ENCODE measurements at places on chromosomes 16 and 17. TPM values are rescaled to one million over a fixed set of nuclear protein-coding genes. Genes with fewer than 3 reads are reported as not detected.

GRCh38 chr17:948284-948852 is 31.2 kb downstream of the NXN start:
- DNase-seq, result no peak

GRCh38 chr16:86052926-86053325 is 154.0 kb downstream of the IRF8 start:
- no peak for DNase-seq

GRCh38 chr16:17333229-17333628 is 137.5 kb downstream of the XYLT1 start:
- DNase-seq, result no peak

- DNase-seq, result no peak
Measured at GRCh38 chr16:75486676-75487313, 8.4 kb downstream of the CHST6 start.

DNA sequence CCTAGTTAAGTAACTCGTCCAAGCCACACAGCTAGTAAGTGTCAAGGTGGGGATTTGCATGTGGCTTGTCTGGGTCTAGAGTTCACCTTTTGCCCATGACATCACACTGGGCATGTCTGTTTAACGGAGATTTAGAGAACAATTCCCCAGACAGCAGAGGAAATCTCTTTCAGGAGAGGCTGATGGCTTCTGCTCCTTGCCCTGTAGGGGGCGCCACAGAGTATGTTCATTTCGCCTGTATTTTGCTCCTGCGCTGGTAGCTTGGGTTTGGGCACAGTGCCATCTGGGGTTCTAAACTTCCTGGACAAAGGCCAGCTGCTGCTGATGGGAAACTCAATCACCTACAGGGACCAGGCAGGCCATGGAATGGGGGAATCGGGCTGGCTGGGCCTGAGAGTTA is 20.4 kb downstream of the OTOA start:
- no peak for DNase-seq

- DNase-seq, result no peak
Measured at GRCh38 chr17:18017958-18018357, 21.0 kb downstream of the ATPAF2 start.

DNA sequence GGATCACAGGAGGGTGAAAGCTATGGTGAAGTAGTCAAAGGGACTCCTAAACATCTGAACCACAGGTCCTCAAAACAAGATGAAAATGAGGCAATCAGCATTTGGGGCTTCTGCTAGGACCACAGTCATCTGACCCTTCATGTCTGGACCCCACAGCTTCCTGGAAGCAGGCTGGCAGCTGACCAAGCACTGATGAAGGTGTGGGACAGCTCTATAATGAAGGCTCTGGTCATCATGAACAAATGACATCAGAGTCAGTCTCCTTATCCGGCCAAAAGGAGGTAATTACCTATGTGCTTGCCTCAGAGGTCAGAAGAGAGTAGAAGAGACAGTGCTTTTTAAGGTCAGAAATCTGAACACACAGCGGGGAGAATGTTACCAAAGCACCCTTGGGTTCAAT is 101.2 kb upstream of the GNAO1 start:
- DNase-seq, result no peak

DNA sequence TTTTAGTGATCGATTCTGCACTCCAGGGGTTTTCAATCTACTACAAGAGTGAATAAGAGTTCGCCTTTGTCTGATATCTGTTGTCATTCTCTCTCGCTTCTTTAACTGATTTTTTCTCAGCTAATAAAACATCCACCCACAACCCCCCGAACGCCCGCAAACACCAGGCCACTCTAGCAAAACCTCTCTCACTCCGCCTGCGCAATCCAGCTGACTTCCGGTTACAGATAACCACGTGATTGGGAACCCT is 338 bp upstream of the RPL19 start:
- peak; percentile 93 for DNase-seq

DNA sequence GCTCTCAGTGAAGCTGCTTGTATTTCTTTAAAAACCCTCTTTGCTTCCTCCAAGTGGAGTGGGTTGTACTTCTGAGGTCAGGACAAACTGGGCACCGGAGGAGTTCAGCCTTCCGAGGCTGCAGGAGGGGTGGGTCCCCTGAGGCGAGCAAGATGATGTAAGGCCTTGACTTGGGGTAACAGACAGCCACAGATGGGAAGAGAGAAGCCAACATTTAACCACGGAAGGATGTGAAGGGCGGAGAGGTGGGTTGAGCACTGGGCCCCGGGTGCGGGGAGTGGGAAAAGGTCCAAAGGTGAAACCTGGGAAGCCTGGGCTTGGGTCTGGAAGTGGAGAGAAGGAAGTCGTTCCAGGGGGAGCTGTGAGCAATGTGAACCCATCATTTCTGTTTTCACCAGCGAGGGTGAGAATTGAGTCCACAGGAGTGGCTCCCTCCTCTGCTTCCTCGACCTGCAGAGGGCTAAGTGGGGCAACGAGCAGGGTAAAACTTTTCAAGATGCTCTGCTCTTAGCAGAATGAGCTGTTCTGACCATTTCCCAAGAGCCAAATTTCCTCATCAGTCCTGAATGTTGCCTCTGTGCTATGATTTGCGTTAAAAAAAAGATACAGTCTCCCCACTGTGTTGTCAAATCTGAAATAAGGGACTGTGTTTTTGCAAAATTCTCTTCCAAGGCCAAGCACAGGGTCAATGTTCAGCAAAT is 137.7 kb upstream of the CRHR1 start:
- DNase-seq, result no peak

- no peak for DNase-seq
Measured at GRCh38 chr17:19407601-19408345, 3.3 kb upstream of the RNF112 start.

DNA sequence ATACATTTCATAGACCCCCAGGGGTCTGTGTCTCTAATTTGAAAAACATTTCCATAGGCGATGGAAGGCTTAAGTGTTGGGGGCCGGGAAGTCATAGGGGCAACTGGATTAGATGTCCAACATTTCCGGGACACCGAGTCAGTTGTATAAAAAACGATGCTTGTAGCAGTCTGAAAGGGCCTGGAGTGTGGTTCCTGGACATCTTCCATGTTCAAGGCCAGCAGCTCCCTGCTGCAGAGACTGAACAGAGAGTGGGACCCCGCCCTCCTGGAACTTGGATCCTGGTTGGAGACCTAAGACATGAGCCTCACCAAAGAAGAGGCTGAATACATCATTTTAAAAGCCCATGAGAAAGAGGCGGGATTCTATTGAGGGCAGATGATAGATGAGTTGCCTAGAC is 82.0 kb upstream of the ZNF423 start:
- no peak for DNase-seq

- DNase-seq, result no peak
Measured at GRCh38 chr17:48310748-48311213, 119.2 kb downstream of the SKAP1 start.

DNA sequence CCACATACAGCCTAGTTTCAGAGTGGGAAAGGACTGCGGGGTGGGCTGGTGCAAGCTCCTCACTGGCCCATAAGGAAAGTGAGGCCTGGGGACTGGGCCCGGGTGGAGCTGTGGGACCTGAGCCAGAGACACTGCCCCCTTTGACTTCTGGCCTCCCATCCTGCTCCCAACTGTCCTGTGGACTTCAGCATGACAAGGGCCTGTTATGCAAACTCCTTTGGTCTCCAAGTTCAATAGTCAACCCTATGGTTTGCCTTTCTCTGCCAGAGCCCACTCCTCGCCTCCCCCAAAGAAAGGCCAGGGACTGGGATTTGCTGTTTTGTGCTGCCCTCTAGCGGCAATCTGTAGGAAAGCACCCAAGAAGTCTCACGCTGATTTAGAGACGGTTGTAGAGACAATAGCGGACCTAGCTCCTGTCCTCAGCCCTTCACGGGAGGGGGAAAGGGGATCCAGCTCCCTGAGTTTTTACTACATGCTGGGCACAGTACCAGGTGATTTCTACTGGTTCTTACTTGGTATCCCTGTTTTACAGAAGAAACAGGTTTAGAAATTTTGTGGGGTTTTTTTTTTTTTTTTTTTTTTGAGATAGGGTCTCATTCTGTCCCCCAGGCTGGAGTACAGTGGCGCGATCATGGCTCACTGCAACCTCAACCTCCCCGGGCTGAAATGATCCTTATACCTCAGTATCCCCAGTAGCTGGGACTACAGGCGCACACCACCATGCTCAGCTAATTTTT is 1.2 kb upstream of the TLCD3B start:
- DNase-seq, result peak; percentile 57

- DNase-seq, result no peak
Measured at GRCh38 chr16:49022351-49022963, 259.2 kb downstream of the CBLN1 start.

GRCh38 chr17:15947976-15948752 is 3.2 kb downstream of the ADORA2B start:
- DNase-seq, result no peak

GRCh38 chr16:79301051-79301450 is 299.5 kb downstream of the MAF start:
- no peak for DNase-seq

KRTAP2-2 gene
- not detected for total RNA-seq

EDC4 gene
- total RNA-seq, result 59.5 TPM

KRT27 gene
- total RNA-seq, result not detected

KRT12 gene
- not detected for total RNA-seq

NPIPA5 gene
- 15.9 TPM for total RNA-seq

SDK2 gene
- 12.9 TPM for total RNA-seq
